ENCODE measurements at places on chromosomes 13 and 19.

GRCh38 chr13:45297456-45298205, 43.4 kb downstream of the TPT1 start:
- DNase-seq = no peak

GRCh38 chr13:97179501-97179900, 42.6 kb upstream of the MBNL2 start:
- DNase-seq = no peak

DNA sequence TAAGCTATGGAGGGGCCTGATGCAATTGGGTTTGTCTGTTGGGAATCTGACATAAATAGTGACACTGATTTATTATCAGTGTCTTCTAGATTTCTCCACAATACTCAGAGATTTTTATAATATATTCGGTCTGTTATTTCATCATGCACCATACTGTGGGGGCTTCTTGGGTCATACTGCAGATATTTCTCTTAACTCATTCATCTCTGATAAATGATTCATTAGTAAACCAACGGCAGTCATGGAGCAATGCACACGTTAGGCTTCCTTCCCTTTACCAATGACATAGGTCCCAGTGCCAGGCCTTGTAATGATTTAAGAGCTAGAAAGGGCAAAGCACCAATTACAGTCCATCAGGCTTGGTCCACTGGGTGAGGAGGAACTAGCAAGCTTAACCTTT, 53.6 kb downstream of the FAM216B start:
- DNase-seq = no peak

DNA sequence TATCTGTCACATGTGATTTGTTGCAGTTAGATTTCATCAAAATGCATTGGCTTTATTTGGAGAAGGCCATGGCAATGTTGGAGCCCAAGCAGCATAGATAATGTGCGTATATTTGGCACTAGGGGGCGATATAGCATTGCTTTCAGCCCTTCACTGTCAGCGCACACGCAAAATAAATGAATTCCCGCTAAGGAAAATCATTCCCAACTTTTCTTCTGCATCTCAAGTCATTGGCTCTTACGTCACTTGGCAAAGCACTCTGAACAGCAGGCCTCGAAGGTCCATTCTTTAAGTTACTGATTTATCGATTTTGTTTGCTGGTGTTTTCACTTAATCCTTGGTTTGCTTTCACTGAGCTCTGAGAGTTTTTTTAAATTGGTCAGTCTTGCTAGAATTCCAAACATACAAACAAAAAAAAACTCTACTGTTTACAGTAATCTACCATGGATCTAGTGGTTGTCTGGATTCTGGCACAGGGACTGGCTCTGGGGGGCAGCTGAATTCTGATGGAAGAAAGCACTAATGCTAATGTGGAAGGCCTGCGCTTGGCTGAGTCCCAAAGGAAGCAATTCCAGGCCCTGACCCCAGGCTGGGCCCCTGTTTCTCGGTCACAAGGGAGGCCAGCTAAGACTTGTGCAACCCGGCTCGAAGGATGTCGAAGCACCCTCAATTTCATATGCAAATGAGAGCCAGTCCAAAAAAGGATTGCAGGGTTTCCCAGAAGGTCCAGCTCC, 97.7 kb upstream of the IPO5 start:
- no peak for DNase-seq

DNA sequence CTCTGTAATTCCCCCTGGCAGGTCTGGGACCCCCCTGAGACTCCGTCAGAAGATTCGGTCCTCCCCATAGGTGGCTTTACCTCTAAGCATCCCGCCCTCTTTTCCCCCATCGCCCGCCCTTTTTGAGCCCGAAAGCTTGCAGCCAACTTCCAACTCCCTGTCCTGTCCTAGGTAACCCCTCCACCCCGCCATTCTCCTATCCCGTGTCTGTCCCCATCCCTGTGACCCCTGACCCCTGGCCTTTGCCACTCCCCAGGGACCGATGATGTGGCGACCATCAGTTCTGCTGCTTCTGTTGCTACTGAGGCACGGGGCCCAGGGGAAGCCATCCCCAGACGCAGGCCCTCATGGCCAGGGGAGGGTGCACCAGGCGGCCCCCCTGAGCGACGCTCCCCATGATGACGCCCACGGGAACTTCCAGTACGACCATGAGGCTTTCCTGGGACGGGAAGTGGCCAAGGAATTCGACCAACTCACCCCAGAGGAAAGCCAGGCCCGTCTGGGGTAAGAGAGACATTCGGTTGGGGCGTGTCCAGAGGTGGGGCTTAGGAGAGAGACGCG, 488 bp downstream of the RCN3 start:
- DNase-seq = no peak

All from nucleus accumbens (tissue), 56 donors.